ENCODE measurements at places on chromosomes 1 and 21.

DNA sequence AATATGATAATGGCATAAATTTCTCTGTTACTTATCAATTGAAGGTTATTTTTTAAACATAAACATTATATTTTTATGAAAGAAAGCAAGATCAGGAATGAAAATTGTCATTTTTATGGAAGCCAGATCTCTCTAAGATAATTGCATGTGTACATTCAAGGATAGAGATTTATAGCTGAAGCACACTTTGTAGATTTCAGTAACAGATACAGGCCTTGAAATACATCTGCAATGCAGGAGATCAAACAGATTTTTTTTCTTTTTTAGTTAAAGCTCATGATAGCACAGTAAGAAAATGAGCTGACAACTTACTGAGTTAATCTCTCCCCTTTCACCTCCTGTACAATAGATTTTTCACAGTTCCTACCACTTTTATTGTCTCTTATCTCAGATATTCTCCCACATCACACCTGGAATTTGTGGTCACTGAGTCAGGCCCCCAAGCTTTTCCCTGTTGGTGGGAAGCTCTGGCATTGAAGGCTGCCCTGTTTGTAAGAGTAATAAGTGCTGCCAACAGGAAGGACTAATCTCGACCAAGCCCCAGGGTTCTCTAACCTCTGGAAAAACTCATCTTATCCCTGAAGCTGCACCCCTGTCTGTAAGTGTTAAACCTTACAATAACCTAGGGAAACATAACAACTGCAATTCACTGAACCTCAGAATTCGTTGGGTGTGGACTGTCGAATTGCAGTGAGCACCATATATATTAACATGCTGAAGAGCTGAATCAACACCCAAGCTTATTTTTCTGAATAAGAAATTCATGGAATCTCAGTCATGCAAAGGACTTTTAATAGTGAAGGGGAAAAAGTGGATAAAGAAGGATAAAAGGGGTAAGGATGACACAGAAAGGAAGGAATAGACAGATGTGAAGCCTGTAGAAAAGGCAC, 599.0 kb downstream of the LMO4 start:
- no peak for DNase-seq

GRCh38 chr1:212010004-212010403, 25.4 kb downstream of the INTS7 start:
- no peak for DNase-seq

GRCh38 chr1:246078126-246078887, 428.8 kb downstream of the SMYD3 start:
- no peak for DNase-seq

GRCh38 chr1:159817276-159818041, 9.2 kb upstream of the SLAMF8 start:
- no peak for DNase-seq

- DNase-seq = no peak
Measured at GRCh38 chr1:156848461-156849150, 10.3 kb downstream of the INSRR start.

GRCh38 chr1:112063781-112064728, 74.6 kb upstream of the KCND3 start:
- DNase-seq = no peak

DNA sequence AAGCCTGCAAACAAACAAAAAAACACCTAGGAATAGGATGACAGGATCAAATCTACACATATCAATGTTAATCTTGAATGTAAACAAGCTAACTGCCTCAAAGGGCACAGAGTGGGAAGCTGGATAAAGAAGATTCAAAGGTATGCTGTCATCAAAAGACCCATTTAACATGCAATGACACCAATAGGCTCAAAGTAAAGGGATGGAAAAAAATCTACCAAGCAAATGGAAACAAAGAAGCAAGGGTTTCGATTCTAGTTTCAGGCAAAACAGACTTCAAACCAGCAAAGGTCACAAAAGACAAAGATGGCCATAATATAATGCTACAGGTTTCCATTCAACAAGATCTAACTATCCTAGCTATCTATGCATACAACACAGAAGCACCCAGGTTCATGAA, 16.2 kb upstream of the OR2T10 start:
- DNase-seq = no peak

- no peak for DNase-seq
Measured at GRCh38 chr1:204438628-204439027, 27.0 kb upstream of the PPP1R15B start.

DNA sequence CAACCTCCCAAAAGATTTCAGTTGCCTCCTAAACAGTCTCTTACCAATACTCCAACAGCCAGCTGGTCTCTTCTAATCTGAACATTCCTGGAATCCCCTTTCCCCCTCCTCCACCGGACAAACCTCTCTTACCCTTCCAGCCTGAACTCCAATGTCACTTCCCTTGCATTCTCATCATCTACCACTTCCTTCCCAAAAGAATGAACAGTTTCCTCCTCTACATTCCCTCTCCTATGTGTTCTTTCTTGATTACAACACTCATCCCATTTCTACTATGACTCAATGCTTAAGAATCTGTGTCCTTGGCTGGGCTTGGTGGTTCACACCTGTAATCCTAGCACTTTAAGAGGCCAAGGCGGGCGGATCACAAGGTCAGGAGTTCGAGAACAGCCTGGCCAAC, 417.1 kb downstream of the SETD4 start:
- no peak for DNase-seq

GRCh38 chr1:234495231-234495990, 16.4 kb upstream of the TARBP1 start:
- no peak for DNase-seq

DNA sequence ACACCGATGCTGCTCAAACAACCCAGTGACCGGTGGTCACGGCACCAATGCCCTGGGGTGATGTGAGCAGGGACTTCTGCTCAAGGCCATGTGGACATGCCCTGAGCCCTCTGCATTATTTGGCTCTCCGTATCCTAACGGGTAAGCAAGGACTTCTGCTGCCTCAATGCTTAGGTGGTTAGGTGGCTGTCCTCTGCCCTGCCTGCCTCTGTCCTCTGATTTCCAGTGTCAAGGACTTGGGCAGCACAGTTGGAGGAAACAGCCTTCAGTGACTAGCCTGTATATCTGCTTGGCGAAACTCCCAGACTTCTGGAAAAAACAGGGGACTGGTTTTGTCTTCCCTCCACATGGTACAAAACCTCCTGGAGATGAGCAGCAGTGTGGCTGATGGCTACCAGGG, 34.5 kb downstream of the DNAJC11 start:
- no peak for DNase-seq

DNA sequence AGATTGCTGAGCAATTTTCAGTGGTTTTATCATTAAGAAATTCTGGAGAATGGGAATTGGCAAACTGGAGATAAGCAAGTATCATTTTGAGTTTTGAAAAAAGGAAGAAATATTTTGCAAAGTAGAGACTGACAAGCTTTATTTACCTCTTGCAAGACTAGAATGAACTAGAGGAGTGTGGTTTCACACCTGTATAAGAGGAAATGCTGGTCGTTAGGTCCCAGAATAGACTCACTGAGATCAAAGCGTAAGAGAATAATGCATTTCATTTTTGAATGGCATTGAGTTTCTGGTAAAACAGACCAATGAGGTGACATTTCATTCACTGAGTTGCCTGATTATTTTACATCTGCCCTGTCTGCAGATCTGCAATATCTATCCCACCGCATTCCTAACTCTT, 308.1 kb downstream of the ADGRL2 start:
- DNase-seq = no peak
